ENCODE measurements at places on chromosomes 4 and X. TPM values are rescaled to one million over a fixed set of nuclear protein-coding genes. Genes with fewer than 3 reads are reported as not detected.

L1CAM gene
- polyA plus RNA-seq: 1.4 TPM

MAMLD1 gene
- 0.59 TPM for polyA plus RNA-seq

PPP1R2C gene
- not detected for polyA plus RNA-seq

TRIM61 gene
- 0.06 TPM for polyA plus RNA-seq

FBXL5 gene
- polyA plus RNA-seq: 39.9 TPM

IRF2 gene
- polyA plus RNA-seq: 14.3 TPM

TEX11 gene
- not detected for polyA plus RNA-seq

MGAT4D gene
- polyA plus RNA-seq: not detected

PARM1 gene
- 0.51 TPM for polyA plus RNA-seq

TMEM35A gene
- 0.39 TPM for polyA plus RNA-seq

NR0B1 gene
- not detected for polyA plus RNA-seq

PAGE1 gene
- polyA plus RNA-seq: not detected

FUNDC1 gene
- 15.8 TPM for polyA plus RNA-seq

SLBP gene
- polyA plus RNA-seq: 38.5 TPM

PDE6B gene
- 0.41 TPM for polyA plus RNA-seq

YY2 gene
- polyA plus RNA-seq: 0.71 TPM

Measured in esophagus (tissue), 2 donors.